B cell (primary cell): ENCODE measurements at places on chromosomes 12 and 14. TPM values are rescaled to one million over a fixed set of nuclear protein-coding genes. Genes with fewer than 3 reads are reported as not detected.
A peak's percentile ranks its signal among the peaks of the same experiment; 100 is the strongest.

GRCh38 chr14:68376067-68376779, 416.6 kb downstream of the ZFP36L1 start:
- no peak for DNase-seq

- DNase-seq, result no peak
Measured at GRCh38 chr12:112559784-112560183, 141.0 kb downstream of the PTPN11 start.

DNA sequence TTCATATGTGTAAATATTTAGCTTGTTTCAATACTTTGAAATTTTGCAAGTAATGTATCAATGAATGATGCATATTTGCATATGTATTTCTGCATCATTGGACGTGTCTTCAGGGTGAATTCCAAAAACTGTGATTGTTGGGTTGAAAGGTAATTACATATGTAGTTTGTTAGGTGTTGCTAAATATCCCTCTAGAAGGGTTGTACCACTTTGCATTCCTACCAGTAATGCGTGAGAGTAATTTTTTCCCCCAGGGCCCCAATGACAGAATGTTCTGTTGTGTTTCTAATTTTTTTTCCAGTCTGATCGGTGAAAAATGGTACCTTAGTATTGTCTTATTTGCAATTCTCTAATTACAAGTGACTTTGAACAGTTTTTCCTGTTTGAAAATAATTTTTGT, 408.9 kb downstream of the NAV3 start:
- DNase-seq, result no peak

Gene OTOGL
- not detected in 2 replicates for total RNA-seq

DNA sequence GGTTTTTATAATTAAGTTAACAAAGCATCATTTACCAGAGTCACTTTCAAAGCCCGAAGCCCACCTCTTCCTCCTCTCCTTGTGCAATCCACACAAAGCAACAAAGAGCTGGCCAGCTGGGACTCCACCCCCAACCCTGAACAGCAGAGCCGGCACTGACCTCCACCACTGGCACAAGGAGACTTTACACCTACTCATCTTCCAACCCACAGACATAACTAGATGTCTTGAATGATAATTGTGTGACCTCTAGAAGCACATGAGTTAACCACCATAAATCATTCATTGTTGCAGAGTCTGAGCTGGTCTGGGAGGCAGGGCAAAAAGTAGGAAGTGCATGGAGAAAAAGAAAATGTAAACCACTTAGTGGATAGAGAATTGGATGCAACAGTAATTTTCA, 72.2 kb downstream of the ST8SIA1 start:
- no peak for DNase-seq

- peak; percentile 33 for DNase-seq
Measured at GRCh38 chr14:75141062-75141461, 14.2 kb upstream of the NEK9 start.

Gene NKX2-1
- not detected in 2 replicates for total RNA-seq

- DNase-seq, result no peak
Measured at GRCh38 chr12:53431187-53431586, 7.5 kb downstream of the AMHR2 start.

Gene IL26
- total RNA-seq, result not detected in 2 replicates

DNA sequence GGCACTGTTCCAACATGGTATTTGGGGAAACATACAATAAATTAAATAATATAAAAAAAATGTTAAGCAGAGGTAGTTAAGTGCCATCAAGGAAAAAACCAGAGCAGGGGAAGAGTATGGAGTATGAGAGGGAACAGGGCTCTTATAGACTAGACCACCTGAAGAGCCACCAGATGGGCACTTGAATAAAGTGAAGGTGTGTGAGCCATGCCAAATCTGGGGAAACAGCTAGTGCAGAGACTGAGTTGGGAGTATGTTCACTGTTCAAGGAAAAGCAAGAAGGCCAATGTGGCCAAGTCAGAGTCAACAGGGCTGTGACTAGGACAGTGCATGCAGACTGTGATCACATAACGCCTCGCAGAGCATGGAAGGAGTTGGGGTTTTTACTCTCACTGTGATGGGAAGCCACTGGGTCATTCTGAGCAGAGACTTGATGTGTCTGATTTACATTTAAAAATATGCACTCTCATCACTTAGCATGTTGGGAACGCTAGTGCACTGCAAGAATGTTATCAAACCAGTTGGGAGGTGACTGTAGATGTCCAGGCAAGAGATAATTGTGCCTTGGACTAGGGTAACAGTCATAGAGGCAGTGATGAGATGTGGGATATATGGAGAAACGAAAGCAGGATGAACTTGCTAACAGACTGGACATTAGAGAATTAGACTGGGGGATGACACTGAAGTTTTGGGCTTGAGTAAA, 25.6 kb downstream of the NDUFA12 start:
- no peak for DNase-seq

- DNase-seq, result no peak
Measured at GRCh38 chr14:94793901-94794300, 24.0 kb upstream of the GSC start.

DNA sequence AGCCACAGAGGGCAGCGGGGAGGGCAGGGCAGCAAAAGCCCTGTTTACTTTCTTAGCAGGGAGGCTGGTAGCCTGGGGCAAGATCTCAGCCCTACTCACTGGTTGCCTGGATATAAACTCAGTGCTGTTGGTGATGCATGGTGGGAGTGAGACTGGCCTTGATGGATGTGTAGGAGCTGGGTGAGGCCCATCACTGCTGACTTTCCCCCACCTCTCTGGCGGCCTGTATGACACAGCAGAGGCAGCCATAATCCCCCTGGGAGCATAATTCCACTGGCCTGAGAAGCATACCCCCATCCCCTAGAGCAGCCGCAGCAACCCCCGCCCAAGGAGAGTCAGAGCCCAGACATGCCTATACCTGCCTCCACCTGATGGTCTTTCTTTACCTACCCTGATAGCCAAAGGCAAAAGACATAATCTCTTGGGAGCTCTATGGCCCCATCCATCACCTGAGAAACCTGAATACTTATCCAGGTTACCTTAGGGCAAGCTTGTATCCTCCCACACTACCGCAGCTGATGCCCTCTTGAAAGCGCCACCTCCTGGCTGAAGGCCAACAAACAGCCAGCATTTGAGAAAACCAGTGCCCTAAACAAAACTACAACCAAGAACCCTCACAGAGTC, 59.3 kb downstream of the DNAI7 start:
- DNase-seq, result no peak

DNA sequence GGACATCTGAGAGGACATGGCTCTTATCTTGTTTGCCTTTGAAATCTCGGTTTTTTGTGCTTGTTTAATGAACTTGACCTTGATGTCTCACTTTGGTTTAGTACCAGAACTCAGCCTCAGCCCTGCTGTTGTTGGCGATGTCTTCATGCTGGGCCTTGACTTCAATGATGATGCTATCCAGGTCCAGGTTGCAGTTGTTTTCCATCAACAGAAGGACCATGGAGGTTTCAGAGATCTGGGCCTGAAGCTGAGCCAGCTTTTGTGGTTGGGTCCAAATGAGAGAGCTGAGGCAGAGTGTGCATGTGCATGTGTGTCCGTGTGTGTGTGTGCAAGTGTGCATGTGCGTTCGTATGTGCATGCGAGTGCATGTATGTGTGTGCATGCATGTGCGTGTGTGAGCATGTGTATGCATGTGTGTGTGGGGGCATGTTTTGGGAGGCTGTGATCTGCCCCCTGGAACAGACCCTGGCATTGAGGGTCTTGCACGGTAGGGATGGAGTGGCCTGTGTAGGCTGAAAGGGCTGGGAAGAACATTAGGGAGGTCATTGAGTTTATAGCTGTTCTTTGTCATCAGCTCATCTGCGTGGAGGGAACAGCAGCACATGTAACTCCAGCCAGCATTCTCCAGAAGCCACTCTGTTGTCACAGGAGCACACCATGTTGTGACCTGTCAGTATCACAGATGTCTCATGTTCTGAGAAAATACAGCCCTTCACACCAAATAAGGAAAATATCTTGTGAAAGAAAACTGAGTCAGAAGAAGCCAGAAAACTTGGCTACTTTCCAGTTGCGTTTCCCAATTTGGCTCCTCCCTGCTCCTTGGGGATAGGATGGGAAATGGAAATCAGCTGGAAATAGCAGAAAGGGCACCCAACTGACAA, 10.0 kb upstream of the KRT82 start:
- no peak for DNase-seq

- DNase-seq, result no peak
Measured at GRCh38 chr14:75826599-75826998, 155.2 kb downstream of the TGFB3 start.

- peak; percentile 67 for DNase-seq
Measured at GRCh38 chr12:89529738-89530137, 3.9 kb upstream of the POC1B start.

DNA sequence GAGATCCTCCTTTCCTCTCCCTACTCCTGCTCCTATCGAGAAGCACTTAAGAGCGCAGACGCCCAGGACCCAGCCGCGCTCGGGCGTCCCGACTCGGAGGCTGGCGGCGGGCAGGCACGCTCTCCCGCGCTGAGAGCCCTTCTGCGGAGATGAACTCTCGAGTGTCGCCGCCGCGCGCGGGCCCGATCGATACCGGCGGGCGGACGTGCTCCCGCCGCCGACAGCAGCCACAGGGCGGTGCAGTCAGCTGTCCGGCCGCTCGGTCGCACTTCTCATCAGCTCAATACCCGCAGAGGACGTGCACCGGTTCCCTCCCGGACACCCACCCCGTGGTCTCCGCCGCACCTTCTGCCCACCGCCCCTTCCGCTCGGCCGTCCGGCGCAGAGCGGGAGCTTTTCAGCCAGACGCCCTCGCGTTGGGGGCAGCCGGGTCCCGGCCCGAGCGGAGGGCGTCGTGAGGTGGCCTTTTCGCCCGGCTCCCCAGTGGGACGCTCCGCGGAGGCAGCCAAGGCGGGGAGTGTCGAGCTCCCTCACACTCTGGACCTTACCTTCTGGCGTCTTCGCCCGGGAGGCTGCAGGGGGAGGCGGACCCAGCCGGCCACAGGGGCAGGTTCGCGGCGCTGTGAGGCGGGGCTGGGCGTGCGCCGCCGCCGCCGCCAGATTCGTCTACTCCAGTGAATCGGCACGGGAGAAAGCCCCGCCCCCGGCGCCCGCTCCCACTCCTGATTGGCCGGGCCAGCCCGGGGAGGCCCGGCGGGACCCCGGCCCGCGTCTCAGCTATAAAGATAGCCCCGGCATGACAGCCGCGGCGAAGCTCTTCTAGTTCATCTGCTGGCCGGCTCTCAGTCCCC, at the start of gene INSM2:
INSM2 (plus strand) TSS at position 808 of the 851 bp plus-strand sequence. CDS start 89 bp downstream, outside the sequence.
- DNase-seq, result peak; percentile 57

Gene TEX52
- total RNA-seq, result not detected in 2 replicates

DNA sequence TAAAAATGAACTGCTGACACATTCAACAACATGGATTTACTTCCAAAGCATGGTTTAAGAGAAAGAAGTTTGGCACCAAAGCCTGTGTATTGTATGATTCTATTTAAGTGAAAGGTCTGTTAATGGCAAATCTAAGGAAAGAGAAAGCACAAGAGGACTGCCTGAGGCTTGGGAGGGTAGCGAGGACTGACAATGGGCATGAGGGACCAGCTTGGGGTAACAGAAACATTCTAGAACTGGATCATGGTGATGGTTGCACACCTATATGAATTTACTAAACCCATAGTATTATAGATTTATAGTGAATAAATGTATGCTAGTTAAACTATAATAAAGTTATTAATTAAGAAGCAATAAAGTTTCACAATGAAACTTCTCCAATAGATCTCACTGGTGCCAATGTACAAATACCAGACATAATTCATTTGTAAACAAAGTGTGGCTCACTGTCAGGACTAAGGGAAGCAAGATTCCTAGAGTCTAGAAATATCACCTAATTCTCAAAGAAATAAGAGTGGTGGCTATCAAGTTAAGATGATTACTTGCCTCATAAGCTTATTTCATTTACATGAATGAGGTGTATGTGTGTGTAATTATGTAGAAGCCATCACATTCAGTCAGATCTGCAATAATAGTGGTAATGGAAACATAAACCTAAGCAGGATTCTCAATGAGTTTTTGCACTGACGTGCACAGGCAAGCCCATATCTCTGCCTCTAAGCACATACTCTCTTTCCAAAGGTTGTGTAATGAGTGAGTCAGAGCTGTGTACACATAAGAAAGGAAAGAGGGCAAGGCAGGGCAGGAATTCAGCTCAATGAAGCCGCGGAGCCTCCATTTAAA, 353.4 kb downstream of the KCNH5 start:
- no peak for DNase-seq

GRCh38 chr12:87094356-87094755, 838.2 kb upstream of the MGAT4C start:
- DNase-seq, result no peak

GRCh38 chr14:92425101-92425500, 88.5 kb upstream of the RIN3 start:
- DNase-seq, result no peak

- DNase-seq, result no peak
Measured at GRCh38 chr12:58291106-58291505, 349.7 kb downstream of the ATP23 start.

- no peak for DNase-seq
Measured at GRCh38 chr14:26191123-26191522, 406.7 kb downstream of the NOVA1 start.

DNA sequence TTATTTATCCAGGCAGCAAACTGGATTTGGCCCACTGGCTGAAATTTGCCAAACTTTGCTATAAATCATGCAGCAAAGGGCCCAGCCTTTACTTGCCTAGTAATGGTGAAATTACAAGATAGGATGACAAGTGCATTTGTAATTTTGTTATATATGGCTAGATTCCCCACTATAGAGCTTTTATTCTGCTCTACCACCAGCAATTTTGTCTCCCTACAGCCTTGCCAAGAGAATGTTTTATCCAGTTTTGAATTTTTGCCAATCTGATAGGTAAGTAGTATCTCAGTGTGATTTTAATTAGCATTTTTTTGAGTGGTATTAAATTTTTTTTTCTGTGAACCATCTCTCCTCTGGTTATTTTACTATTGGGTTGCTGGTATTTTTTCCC, 161.6 kb downstream of the SLC41A2 start:
- no peak for DNase-seq

Gene ERP27
- total RNA-seq, result 9.0 and 12.4 TPM in 2 replicates

Gene OTUB2
- total RNA-seq, result 0.17 and 0.19 TPM in 2 replicates

- no peak for DNase-seq
Measured at GRCh38 chr14:24238123-24238522, 4.3 kb downstream of the TINF2 start.

- no peak for DNase-seq
Measured at GRCh38 chr14:33369972-33370371, 431.3 kb downstream of the NPAS3 start.

Gene NGB
- total RNA-seq, result not detected in 2 replicates

- no peak for DNase-seq
Measured at GRCh38 chr14:73696466-73697400, 17.5 kb downstream of the PNMA1 start.
